Left ventricle myocardium inferior (tissue), 1 donor: ENCODE measurements at places on chromosomes 12 and 14.
A peak's percentile ranks its signal among the peaks of the same experiment; 100 is the strongest.

- peaks cover 54% of the 10 kb centered on the region for H3K4me1 ChIP-seq
- DNase-seq = no peak
- H3K4me3 ChIP-seq = no peak overlapping the region
- no peaks in the 10 kb centered on the region for H3K36me3 ChIP-seq
- H3K27ac ChIP-seq = peak overlapping the region; percentile 74
- H3K27me3 ChIP-seq = no peaks in the 10 kb centered on the region
Observed at GRCh38 chr12:46491548-46491947, 119.0 kb upstream of the SLC38A2 start.

DNA sequence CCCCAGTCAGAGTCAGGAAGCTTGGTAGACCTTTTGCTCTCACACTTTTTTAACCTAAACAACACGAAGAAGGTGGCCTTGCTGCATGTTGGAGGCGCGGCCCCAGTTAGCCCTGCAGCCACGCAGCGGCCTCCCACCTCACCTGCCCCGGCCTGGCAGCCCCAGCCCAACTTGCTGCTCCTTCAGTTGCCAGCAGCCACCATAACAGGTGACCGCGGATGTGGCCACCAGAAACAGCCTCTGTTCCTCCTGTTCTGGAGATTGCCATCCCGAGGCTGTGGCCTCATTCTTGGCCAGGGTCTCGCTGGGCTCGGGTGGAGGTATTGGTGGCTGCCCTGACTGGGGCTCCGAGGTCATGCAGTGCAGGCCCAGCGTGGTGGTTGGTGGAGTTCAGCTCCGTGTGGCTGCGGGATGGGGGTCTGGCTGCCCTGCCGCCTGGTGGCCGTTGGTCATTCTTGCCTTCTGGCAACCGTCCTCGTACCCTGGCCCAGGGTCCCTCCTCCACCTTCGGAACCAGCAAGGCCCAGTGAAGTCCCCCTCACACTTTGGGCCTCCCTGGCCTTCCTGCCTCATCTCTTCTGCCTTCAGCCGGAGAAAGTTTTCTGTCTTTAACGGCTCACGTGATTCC lies 20.7 kb upstream of the TEX22 start:
- no peak overlapping the region for H3K27ac ChIP-seq
- H3K4me1 ChIP-seq = no peaks in the 10 kb centered on the region
- no peak for DNase-seq
- H3K4me3 ChIP-seq = no peak overlapping the region

DNA sequence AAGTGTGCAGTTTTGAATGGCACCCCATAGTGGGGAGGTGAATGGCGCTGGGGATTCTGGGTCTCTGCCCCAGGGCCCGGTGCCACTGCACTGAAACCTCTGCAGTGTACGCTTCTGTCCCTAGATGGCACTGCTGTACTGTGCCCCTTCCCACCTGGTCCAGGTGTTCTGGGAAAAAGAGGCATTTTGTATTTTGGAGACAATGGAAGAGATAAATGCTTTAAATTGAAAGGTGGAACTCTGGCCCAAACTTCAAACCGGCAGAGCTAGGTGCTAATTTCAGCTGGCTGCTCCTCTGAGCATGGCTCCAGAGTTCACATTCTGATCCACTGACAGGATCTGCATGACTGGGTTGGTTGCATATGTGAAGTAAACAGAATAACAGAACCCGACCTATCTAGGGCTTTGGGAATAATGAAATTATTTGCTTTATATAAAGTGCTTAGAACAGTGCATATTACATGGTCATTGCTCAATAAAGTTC lies 52.2 kb downstream of the KRT80 start:
- no peak overlapping the region for H3K4me3 ChIP-seq
- H3K27me3 ChIP-seq = peaks cover 16% of the 10 kb centered on the region
- no peaks in the 10 kb centered on the region for H3K36me3 ChIP-seq
- no peak overlapping the region for H3K27ac ChIP-seq
- H3K4me1 ChIP-seq = no peaks in the 10 kb centered on the region
- no peak for DNase-seq

DNA sequence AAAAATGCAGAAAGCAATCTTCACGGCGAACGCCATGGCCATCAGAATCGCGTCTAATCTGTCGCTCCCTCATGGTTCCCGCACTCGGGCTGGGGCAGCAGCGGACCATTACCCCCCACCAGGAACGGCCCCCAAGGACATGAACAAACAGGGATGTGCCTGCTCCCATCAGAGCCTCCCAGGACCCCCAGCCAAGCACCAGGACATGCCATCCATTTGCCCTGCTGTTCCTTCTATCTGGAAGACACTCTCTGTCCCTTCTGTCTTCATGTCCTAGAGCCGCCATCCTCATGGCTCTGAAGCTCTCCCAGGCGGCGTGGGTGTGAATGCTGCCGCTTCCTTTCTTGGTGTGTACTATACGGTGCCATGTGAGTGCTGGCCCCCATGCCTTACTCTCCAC lies 371.8 kb downstream of the BCL11B start:
- DNase-seq = no peak
- H3K27ac ChIP-seq = no peak overlapping the region
- H3K4me3 ChIP-seq = no peak overlapping the region
- H3K27me3 ChIP-seq = peaks cover 72% of the 10 kb centered on the region
- H3K4me1 ChIP-seq = no peaks in the 10 kb centered on the region

- H3K27ac ChIP-seq = no peak overlapping the region
- DNase-seq = no peak
- H3K36me3 ChIP-seq = no peaks in the 10 kb centered on the region
- no peak overlapping the region for H3K4me3 ChIP-seq
- H3K4me1 ChIP-seq = peaks cover 19% of the 10 kb centered on the region
Observed at GRCh38 chr14:87998482-87998881, 5.5 kb upstream of the GALC start.
